ENCODE measurements at places on chromosomes 13 and 19.

DNA sequence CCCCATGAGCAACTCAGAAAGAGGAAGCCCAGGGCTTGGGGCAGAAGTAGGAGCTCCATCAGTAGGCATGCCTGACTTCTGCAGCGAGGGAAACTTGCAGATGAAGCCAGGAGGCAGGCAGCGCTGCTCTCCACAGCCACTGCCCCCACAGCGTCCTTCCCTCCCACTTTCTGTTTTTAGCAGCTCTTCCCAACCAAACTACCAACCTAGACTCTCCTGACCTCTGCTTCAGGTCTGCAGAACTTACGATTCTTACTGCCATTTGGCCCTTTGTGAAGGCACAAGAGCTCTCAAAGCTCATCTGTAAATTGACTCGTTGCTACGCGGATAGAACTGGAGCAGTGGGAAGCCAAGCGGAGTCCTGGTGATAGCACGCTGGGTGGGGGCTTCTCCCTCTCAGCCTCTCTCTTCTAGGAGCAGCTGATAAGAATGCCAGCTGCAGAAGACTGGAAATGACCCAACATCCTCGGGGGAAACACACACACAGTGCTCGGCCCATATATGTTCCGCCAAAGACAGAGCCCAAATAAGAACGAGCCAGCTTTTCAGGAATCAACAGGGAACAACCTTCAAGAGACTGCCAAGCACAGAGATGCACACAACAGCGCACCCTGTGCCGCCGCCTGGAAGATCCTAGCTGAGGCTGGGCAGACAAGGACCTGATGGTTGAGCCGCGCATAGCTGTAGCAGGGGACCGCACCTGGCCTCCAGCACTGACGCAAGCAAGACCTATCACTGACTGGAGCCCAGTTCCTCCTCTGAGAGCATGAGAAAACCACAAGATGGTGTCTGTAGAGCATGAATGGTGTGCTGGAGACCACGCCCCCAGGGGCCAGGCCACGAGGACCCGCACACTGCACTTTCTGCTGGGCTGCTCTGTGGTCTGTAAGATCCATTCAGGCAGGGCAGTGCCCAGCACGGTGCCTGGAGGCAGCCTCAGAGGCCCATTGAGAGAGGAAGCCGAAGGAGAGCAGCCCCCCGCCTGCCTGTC, 15.9 kb upstream of the SLC35E1 start:
- DNase-seq, result no peak

DNA sequence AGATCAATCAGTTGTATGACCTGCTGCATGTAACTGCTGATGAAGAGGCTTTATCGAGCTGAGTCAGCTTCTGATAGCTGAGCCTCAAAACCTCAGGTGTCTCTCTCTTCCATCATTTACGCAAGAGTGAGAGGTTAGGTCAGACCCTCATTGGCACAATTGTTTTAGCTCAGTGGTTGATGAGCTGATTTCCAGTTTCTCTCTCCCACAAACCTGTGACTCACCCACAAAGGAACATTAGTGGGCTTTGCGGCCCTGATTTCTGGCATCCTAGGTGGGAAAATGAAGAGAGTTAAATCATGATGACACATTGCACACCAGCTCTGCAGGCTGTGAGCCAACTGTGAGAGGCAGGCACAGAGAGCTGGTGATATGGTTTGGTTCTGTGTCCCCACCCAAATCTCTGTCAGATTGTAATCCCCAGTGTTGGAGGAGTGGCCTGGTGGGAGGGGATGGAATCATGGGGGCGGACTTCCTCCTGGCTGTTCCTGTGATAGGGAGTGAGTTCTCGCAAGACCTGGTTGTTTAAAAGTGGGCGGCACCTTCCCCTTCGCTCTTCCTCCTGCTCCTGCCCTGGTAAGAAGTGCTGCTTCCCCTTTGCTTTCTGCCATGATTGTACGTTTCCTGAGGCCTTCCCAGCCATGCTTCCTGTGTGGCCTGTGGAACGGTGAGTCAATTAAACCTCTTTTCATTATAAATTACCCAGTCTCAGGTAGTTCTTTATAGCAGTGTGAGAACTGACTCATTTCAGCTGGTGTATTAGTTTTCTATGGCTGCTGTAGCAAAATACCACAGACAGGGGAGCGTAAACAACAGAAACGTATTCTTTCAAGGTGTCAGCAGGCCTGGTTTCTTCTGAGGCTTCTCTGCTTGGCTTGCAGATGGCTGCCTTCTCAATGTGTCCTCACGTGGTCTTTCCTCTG, 33.5 kb upstream of the TMTC4 start:
- no peak for DNase-seq

GRCh38 chr13:52165411-52165810, 6.0 kb upstream of the NEK3 start:
- no peak for DNase-seq

- DNase-seq, result no peak
Measured at GRCh38 chr13:50994651-50995050, 85.1 kb downstream of the RNASEH2B start.
